Mammary epithelial cell (primary cell): ENCODE measurements at places on chromosomes 5 and 9. TPM values are rescaled to one million over a fixed set of nuclear protein-coding genes. Genes with fewer than 3 reads are reported as not detected.

- DNase-seq, result no peak
Observed at GRCh38 chr9:126325821-126326220, 808 bp upstream of the MVB12B start.

DNA sequence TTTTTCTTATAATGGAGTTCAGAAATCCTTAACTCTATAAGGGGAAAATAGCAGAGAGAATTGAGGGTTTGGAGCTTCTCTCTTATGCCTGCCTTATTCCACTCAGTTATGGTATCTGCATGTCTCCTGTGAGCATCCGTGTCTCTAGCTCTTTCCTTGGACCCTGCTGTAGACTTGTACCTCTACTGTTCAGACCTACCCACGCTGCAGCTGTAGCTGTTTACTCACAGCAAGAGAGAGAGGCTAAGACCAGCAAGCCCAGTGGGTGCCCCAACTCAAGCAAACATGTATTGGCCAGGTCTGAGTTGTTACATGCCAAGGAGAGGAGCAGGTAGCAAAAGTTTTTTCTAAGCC lies 7.1 kb upstream of the PCSK1 start:
- no peak for DNase-seq

The PCDHGB6 gene
- 1.2 and 1.3 TPM in 2 replicates for total RNA-seq

GRCh38 chr9:69339620-69340019 lies 14.6 kb downstream of the ENTREP1 start:
- DNase-seq, result peak; percentile 24

GRCh38 chr5:43353668-43354067 lies 40.5 kb upstream of the HMGCS1 start:
- DNase-seq, result peak; percentile 4

DNA sequence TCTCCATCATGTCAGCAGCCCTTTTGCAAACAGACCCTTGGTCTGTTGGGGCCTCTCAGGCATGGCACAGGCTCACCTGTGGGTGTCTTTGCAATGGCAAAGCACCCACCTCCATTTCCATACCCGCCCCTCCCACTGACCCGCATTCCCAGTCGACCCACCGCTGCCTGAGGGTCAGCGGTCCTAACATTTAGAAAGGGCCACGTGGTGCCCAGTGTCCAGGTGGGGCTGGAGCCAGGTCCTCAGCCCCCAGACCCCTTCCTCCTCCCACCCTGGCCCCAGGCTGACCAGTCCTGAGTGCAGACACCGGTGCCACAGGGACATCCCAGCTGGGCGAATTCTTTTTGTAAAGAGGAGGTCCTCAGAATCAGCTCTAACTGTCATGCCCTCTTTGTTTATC lies 43.3 kb upstream of the CEP72 start:
- DNase-seq, result no peak

DNA sequence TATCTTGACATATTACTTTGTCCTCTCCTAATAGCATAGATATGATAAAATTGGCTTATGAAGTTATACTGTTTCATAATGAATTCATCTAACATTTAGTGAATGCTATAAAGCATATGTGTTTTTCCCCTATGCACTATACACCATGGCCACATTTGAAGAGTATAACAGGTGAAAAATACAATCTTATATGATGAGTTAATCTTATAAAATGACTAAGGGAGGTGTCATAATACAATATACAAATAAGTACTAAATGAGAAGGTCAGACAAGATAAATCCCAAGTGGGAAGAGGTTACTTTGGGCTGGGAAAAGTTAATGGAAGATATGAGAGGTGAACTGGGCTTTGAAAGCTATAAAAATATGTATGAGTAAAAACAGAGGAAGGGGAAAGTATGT lies 174.4 kb downstream of the PCSK1 start:
- DNase-seq, result no peak

The CDC25C gene
- 2.9 and 5.8 TPM in 2 replicates for total RNA-seq

The FAM169A gene
- total RNA-seq, result 25.5 TPM

DNA sequence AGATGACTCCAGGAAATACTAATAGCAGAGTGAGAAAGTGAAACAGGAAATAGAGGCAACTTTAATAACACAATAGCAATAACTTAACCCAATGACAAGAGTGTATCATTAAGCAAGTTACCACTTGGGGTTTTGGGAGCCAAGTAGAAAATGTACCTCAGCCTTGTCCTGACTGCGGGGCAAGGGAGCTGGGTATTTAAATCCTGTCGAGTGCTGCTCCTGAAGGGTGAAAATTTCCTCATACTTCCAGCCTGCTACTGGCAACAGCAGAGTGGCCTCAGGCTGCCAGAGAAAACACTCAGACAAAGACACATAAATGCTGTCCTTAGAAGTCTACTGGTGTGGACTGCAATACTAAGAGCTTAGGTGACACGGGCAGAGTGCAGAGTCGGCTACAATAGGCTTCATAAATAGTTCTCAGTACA lies 112.5 kb upstream of the EMB start:
- DNase-seq, result peak; percentile 17

DNA sequence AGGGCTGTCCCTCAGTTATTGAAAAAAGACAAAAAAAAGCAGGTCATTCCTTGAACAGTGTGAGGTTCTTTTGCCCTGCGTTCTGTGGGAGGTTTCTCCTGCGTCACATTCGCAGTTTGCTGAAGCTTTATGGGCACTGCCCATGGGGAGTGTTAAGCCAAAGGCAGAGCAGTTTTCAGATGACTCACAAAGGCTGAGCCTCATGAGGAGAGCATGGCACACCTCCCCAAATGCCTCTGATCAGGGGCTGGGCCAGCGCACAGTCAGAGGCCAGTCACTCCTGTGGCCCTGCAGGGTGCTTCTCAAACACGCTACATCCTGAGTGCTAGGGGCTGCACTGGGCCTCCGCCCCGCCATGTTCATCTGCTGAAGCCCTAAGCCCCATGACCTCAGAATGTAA lies 38.4 kb downstream of the IRX1 start:
- no peak for DNase-seq

GRCh38 chr5:82834151-82834550 lies 243.0 kb downstream of the TMEM167A start:
- no peak for DNase-seq

The NR4A3 gene
- under 0.01 TPM for total RNA-seq

- DNase-seq, result no peak
Observed at GRCh38 chr5:28967848-28968247, 1929.5 kb upstream of the CDH9 start.

GRCh38 chr5:160342413-160342941 lies 27.9 kb downstream of the C1QTNF2 start:
- DNase-seq, result peak; percentile 83

- no peak for DNase-seq
Observed at GRCh38 chr9:114130624-114131277, 24.6 kb upstream of the COL27A1 start.

DNA sequence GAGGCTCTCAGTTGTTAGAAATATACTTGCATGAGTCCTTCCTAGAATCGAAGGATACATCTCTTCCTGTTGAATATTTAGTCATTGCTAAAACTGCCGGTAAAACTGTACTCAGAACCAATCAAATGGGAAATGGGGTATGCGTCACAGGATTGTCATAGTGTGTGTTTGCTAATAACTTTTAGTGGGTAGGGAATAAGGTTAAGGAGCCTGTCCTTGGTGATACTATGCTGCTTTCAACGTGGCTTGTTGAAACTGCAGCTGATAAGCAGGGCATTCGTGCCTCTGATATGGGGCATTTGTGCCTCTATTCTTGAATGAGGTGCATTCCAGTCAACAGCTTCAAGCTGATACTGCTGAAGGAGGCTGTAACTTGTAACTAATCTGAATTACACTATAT lies 26.6 kb downstream of the HABP4 start:
- no peak for DNase-seq

The FOXD1 gene
- total RNA-seq, result 58.1 and 78.6 TPM in 2 replicates

- peak; percentile 61 for DNase-seq
Observed at GRCh38 chr9:134666831-134667230, 25.2 kb downstream of the COL5A1 start.

The ELOVL7 gene
- 17.8 TPM for total RNA-seq

DNA sequence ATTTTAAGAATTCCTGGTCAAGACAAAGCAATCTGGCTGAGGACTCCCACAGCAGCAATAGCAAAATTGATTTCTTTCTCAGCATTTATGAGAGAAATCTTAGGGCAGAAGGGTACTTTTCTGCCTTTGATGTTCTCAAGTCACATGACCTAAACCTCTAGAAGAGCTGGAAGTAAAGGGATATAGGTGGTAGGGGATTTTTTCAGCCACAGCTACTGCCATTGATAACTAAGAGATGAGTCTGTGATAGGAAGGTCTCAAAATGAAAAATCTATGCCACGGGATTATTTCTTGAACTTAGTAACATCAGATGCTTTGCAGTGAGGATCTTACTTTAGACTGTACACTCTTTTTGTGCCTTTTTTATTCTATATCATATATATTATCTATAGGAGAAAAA lies 35.6 kb downstream of the IL6ST start:
- no peak for DNase-seq

DNA sequence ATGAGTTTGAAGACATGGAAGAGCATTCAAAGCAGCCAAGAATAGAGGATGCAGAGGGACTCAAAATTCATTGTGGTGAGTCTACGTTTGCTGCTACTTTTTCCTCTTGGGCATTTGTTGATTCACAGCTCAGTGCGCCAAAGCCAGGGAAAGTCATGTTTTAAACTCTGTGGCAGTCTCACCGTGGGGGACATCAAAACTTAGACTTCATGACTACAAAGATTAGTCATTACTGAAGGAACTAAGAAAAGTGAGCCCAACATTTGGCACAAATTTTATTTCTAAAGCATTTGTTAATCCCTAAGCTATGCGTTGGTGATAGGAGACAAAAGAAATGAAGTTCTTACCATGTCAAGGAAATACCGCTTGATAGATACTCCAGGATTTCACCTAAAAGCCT lies 73.7 kb upstream of the MTAP start:
- no peak for DNase-seq

- DNase-seq, result peak; percentile 42
Observed at GRCh38 chr9:4306066-4306776, 6.4 kb upstream of the GLIS3 start.

- DNase-seq, result no peak
Observed at GRCh38 chr9:111147041-111147440, 108.8 kb upstream of the LPAR1 start.

DNA sequence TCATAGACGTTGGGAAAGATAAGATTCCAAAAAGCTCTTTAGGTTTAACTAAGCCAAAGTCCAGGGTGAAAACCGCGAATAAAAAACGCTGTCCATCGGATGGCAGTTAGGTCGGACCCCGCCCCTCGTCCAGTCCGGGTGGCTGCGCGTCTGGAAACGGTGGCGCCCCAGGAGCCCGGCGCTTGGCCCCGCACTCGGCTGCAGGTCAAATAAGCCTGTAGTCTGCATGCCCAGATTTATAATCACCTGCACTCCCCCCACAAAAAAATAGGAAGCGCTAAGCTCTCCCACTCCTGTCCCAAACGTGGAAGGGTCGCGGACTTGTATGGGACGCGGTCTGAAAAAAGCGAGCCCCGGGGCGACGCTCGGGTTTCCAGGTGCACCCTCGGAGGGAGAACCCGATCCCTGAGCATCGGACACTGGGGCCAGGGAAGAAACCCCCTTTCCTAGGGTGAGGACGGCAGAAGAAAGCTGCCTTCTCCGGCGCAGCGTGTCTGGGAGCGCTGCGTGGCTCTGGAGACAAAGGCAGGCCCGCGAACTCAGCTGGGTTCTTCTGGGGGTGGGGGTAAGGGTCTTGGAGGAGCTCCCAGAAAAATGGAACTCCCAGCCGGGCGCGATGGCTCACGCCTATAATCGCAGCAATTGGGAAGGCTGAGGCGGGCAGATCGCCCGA lies 923 bp upstream of the ZBTB5 start:
- peak; percentile 78 for DNase-seq

GRCh38 chr9:105967797-105968196 lies 273.5 kb downstream of the TMEM38B start:
- no peak for DNase-seq

DNA sequence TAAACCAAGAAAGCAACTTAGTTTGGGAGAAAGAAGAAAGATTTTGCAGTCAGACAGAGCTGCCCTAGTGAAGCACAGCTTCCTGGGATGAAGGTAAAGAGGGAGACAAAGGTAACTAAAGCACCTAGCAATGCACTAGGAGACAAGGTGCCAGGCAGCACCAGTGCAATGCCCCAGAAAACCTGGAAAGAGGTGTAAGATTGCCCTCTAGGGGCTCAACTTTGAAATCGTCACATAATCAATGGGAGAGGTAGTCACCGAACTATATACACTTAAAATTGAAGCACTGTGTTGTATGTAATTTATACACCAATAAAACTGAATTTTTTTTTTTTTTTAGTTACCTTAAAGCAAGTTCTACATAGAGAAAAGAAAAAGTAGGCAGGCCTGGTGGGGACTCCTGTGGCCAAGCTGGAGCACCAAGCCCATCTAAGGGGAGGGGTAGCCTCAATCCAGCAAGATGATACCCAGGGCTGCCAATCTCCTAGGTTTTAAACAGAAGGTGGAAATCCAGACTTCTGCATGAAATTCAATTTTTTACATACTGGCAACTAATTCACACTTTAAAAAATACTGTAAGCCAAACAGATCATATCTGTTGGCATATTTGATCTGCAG lies 48.2 kb downstream of the CDK5RAP2 start:
- DNase-seq, result peak; percentile 59

The CCDC192 gene
- total RNA-seq, result not detected

The PCDHA9 gene
- 0.07 and 0.08 TPM in 2 replicates for total RNA-seq

GRCh38 chr9:85204176-85204575 lies 534.6 kb downstream of the NTRK2 start:
- no peak for DNase-seq

DNA sequence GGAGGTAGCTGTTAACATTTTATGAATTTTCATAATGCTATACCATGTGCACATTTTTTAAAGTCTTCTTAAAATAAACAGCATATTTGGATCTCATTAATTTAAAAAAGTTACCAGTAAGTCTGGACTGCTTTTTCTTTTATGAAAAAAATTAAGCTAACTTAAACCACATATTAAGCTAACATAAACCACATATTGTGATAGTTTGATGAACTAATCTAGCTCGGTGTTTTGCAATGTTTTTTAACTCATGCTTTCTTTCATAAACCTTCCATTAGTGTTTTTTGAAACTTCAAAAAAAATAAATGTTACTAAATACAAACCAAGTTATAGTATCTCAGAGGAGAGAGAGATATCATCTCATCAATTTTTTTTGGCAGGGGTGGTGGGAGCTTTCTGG lies 26.5 kb downstream of the POLK start:
- DNase-seq, result no peak

- no peak for DNase-seq
Observed at GRCh38 chr5:158268286-158268685, 409.3 kb upstream of the CLINT1 start.

DNA sequence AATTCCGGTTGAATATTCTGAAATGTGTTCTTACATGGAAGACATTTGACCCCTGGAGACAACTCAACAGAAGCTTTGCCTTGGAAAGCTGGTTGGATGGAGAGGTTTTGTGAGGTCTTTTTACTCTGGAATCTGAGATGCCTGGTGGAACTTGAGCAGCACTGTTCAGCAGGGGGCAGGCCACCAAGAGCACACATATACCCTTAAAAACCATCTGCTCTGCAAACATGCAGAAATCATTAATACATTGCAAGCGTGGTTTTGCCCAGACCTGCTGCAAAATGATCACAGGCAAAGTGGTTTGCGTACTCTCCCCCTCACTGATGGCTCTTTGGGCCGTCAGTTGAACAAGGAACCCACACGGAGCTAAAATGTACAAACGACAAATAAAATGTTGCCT lies 32.8 kb upstream of the DAP start:
- DNase-seq, result no peak
